ENCODE measurements at places on chromosomes 6 and 20.

DNA sequence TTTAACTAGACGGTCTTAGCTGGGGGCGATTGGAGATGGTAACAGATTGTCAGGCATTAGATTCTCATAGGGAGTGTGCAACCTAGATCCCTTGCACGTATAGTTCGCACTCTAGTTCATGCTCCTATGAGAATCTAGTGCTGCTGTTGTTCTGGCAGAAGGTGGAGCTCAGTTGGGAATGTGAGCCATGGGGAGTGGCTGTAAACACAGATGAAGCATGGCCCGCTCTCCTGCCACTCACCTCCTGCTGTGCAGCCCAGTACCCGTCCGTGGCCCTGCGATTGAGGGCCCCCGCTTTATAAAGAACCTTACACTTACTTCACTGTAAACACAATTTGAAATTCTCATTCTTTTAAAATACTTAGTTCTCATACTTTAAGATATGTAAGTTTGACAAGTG lies 339.4 kb downstream of the CDH26 start:
- DNase-seq = no peak

DNA sequence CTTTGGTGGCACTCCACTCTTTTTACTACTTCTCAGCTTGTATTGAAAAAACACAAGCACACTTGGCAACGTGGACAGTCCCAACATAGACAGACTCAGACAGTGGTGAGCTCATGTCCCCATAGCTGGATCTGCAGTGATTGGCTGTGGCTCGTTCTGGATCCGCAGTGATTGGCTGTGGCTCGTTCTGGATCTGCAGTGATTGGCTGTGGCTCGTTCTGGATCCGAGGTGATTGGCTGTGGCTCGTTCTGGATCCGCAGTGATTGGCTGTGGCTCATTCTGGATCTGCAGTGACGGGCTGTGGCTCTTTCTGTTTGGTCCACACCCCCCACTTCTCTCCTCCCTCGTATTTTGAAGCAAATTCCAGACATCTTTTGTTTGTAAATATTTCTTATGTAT lies 28.0 kb downstream of the OSBPL2 start:
- DNase-seq = peak; percentile 4

DNA sequence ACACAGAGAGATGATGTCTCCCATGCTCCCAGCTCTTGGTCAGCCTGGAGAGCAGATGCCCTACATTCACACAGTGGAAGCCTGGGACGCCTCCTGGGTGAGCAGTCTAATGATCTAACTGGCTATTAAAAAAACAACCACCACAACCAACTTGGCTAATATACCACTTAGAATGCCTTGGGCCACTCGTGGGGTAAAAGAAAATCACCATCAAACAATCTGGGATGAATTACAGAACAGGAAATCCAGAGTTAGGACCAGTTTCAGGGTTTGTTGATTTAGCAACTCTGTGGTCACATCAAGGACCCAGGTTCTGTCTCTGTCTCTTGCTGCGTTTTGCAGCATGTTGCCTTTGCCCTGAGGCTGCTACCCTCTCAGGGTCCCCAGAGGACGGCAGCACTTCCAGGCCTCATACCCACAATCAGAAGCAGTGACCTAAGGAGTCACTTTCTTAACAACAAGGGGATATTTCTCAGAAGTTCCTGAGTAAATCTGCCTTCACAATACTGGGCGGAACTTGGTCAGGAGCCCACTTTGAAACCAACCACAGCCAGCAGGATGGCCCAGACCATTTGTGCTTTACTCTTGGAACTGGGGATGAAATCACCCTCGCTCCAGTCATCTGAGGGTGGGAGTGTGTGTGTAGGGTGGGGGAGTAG lies 118.7 kb downstream of the CLIC5 start:
- peak; percentile 38 for DNase-seq

DNA sequence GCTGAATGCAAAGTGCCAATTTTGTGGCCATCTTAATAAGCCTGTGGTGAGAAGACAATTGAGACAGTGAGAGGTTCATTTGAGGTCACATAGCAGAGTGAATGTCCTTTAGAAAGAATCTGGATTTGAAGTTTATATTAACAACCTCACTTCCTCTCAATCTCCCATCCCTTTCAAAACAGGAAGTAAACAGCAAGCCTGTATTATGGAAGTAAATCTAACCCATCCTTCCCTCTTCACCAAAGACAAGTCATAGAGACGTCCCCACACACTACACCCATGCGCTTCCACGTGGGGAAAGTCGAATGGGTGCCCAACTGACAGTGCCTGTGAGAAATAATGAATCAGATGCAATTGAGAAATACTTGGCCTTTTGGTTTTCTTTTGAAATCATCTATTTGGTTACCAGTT lies 28.8 kb upstream of the CCND3 start:
- peak; percentile 60 for DNase-seq

GRCh38 chr20:22684072-22684762 lies 99.8 kb upstream of the FOXA2 start:
- DNase-seq = peak; percentile 87

DNA sequence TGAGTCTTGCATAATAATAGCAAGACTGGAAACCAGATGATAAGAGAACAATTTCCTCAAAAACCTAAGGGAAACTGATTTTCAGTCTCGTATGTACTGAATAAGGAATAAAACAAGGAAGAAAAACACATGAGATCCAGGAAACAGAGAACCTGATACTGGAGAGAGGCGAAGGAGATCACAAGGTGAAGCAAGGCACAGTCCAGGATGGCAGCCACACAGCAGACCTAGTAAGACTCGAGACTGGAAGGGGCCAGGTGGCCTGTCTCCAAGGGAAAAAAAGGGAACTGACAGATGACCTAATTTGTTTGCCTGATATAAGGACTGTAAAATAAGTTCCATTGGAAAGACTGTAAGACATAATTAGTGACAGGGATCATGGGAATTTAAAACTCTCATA lies 71.1 kb downstream of the TASP1 start:
- no peak for DNase-seq

DNA sequence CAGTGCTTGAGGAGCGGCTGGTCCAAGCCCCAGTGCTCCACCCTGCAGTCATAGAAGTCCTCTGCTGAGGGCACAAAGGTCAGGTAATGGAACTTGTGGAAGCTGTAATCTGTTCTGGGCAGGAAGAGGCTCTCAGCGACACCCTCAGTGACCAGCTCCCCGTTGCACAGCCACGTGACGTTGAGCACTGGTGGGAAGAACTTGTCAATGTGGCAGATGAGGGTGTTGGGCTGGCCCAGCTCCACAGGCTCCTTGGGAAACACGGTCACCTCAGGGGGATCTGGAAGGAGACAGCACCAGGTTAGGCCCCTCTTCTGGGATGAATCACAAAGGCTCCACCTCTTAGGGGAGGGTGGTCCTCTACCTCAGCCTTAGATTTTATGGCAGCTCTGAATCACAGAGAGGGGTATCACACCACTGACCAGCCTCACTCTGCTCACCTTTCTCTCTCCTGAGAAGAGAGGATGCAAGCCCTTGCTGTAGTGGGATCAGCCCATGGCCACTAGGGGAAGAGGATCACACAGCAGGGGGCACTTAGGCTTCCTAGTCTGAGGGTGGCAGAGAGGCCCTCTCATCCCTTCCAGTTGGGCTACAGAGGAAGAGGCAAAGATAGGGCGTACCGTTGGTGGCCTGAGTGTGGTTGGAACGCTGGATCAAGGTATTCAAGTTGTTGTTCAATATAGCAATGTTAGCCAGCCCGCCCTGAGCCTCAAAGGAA lies 4.3 kb downstream of the HLA-DPA1 start:
- no peak for DNase-seq

DNA sequence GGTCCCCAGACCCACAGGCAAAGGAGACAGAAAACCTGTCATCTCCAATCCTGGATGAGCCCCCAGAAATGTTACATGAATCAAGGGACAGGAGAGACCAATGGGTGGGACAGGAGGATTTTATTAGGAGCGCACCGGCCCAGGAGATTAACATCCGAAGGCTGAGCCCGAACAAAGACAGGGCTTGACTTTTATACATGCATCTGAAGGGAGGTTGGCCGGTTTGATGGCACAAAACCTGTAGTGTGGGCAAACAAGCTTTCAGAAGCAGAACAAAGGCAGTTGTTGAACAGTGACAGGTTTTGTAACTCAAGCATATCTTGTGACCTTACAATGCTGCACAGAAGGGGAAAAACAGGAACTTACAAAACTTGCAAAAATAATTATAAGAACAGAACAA lies 83.9 kb upstream of the GPR6 start:
- DNase-seq = no peak

DNA sequence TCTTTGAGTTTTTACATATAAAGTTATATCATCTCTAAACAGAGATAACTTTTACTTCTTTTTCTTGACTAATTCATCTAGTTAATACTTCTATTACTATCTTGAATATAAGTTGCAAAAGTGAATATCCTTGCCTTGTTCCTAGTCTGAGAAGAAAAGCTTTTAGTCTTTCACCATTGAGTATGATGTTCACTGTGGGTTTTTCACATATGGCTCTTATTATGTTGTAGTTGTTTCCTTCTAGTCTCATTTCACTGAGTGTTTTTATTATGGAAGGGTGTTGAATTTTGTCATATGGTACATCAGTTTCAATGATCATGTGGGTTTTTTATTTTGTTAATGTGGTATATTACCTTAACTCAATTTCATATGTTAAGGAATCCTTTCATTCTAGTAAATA lies 488.3 kb downstream of the COL12A1 start:
- no peak for DNase-seq

DNA sequence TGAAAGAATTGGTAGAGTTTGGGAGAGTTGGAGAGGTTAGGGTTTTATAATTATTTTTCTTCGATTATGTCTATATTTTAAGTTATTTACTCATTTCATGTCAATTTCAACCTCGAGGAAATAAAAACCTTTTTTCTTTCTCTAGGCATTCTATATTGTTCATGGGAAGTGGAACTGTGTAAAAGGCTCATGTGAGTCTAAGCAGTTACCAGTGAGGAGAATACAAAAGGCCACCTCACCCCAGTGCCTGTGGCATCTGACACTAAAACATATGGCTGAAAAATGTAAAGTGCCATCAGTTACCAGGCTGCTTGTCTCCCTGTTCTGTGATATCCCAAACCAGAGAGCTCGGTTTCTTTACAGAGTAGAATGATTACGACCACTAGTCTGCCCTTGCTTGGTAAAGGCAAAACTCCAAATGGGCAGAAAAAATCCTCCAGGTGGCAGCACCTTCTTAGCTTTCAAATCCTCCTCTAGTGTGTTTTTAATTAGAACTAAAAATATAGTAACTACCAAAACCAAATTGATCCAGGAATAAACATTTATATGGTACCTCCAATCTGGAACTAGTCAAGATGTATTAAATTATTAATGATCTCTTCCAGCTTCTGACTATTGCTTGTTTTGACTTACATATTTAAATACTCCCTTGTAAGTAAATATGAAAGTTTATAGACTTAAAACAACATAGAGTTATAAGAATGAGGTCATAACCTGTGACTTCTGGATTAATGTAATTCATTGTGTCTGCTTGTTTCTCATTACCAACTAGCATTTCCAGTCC lies 122.6 kb upstream of the MCHR2 start:
- peak; percentile 90 for DNase-seq

DNA sequence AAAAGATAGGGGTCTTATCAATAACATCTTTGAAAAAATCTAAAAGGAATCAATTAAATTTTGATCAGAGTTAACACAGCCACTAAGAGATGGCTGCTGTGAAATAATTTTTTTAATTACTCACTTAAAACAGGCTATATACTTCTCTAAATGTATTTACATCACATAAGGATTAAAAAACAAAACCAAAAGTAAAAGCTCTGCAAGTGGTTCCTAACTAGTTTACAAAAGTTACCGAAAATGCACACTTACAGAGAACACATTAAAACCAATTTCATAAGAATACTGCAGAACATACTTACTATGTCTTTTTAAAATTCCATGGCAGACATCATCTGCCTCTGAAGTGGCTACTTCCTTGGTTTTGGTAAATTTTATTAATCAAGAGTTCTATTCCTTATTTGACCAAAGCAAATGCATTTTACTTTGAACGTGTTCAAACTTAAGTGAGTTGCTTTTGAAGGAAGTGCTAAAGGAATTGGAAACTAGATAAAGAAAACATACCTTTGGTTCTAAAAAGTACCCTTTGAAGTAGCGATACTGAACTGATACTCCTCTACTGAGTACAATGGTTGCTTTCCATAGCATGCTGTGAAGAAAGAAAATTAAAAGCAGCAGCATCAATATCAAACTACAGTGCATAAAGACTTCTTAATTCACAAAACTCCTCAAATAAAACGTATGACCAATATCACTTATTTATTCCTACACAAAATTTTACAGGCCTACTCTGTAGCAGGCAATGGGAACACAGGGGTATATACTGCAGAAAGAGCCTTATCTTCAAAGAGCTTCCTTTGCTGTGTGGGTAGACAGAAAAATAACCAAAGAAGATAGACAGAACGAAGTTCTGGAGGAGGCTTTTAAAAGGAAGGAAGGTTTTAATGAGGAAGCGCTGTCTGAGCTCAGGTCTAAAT lies 157.1 kb upstream of the SHLD1 start:
- DNase-seq = no peak

DNA sequence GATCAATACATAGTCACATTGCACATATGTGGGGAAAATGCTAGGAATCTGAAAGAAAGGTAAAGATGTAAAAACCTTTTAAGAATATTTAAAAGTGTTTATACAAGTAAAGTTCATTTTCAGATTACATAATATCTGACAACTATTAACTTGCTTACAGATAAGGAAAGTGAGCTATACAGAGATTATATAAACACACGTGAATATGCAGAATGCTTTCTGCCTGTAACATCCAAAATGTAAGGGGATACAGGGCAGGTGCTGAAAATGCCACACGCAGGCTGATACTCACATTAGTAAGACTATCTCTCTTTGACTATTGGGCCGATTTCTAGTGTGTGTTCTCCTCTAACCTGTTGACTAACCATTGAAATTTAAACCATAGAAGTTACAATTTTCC lies 17.9 kb upstream of the MAP7 start:
- no peak for DNase-seq

All from choroid plexus epithelial cell (primary cell).